A549 treated with DMSO at 1 μM for 4 hours (cell line): ENCODE measurements at places on chromosomes 2 and 18. TPM values are rescaled to one million over a fixed set of nuclear protein-coding genes. Genes with fewer than 3 reads are reported as not detected.

Gene CYS1
- total RNA-seq, result 0.65 to 1.7 TPM (median 1.4 TPM) in 5 replicates

Gene EFHD1
- 1.6 to 2.6 TPM (median 1.9 TPM) in 5 replicates for total RNA-seq

Gene C1GALT1C1L
- 1.7 to 2.3 TPM (median 2.1 TPM) in 5 replicates for total RNA-seq

Gene RGPD5
- 5.3 to 11.6 TPM (median 8.0 TPM) in 5 replicates for total RNA-seq

Gene RPIA
- total RNA-seq, result 28.1 to 32.1 TPM (median 30.4 TPM) in 5 replicates

Gene B4GALT6
- 7.2 to 9.8 TPM (median 9.5 TPM) in 5 replicates for total RNA-seq

Gene TEKT4
- total RNA-seq, result not detected in 5 replicates

Gene MC5R
- total RNA-seq, result not detected in 5 replicates

Gene FKBP1B
- total RNA-seq, result 8.8 to 9.6 TPM (median 9.4 TPM) in 5 replicates

Gene RNU2-63P
- not detected in 5 replicates for total RNA-seq

Gene NIFK
- 55.2 to 84.6 TPM (median 80.0 TPM) in 5 replicates for total RNA-seq

Gene DSG1
- total RNA-seq, result not detected in 5 replicates

Gene ZNF396
- total RNA-seq, result 0.65 to 0.91 TPM (median 0.78 TPM) in 5 replicates

Gene DSEL
- total RNA-seq, result 0.34 to 0.55 TPM (median 0.40 TPM) in 5 replicates
